Bone marrow (tissue), 2 donors: ENCODE measurements at places on chromosomes 12 and 14.

GRCh38 chr12:23211384-23212320 lies 586.7 kb downstream of the ETNK1 start:
- no peak for DNase-seq

- peak; percentile 2 for DNase-seq
Measured at GRCh38 chr12:24979329-24979728, 30.4 kb upstream of the BCAT1 start.

DNA sequence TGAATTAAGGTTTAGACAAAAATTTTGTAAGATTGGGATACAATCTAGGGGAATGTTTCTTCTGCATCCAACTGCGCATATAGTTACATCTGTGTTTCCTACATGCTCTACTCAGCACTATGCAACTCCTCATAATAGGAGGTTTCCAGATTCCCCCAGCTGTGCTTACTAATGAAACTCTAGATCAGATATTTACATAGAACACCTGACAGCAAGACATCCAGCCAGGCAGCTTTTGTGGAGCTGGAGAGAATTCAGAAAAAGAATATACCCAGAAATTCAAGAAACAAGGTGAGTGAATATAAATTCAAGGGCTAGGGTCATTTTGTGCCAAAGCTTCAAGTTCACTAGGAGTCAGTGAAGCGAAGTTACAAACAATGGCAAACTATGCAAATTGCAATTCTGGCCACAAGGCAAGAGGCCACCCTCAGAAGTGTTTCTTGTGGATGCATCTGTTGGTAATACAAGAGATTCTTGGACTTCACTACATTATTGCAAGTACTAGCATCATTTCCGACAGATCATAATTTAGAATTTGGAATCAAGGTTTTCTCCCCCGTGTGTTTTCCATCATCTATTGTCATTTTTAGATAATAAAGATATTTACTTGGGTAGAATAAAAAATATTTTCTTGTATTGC lies 341.2 kb upstream of the NAV3 start:
- no peak for DNase-seq

- DNase-seq: no peak
Measured at GRCh38 chr14:96934638-96935330, 137.6 kb downstream of the VRK1 start.

- no peak for DNase-seq
Measured at GRCh38 chr12:67623259-67623658, 25.3 kb upstream of the DYRK2 start.

- no peak for DNase-seq
Measured at GRCh38 chr12:123150275-123150743, 581 bp downstream of the PITPNM2 start.

- no peak for DNase-seq
Measured at GRCh38 chr12:26251600-26251999, 56.2 kb downstream of the SSPN start.

DNA sequence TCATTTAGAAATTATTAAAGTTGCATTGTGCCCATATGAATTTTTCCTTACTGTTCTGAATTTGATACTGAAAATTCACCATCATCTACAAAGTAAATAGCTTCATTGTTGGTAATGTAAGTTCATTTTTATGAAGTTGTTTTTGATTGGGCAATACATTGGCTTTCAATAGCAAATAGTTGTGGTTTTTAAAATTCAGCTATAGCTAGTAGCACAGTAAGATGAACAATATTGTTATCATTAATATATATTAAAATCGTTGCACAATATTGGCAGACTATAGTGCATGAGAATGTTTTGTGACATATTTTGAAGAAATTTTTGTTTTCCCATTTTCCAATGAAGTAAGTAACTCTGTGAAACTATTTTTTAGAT lies 575.0 kb downstream of the PRKD1 start:
- no peak for DNase-seq

- peak; percentile 61 for DNase-seq
Measured at GRCh38 chr14:81455390-81455789, 55.3 kb upstream of the STON2 start.

DNA sequence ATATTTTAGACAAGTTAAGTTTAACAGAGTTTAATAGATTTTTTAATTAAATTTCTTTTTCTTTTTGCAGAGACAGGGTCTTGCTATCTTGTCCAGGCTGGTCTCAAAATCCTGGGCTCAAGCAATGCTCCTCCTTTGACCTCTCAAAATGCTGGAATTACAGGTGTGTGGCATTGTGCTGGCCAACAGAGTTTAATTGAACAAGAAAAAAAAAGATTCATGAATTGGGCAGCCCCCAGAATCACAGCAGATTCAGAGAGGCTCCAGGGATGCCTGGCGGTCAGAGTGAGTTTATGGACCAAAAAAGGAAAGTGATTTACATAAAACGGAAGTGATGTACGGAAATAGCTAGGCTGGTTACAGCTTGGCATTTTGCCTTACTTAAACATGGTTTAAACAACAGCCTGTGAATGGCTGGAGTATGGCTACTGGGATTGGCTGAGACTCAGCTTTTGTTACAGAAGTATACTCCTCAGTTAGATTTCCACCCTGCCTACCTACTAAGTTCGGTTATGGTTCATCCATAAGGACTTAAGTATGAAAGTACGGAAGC lies 14.5 kb upstream of the TESPA1 start:
- peak; percentile 7 for DNase-seq

- DNase-seq: no peak
Measured at GRCh38 chr12:131147894-131148293, 194.2 kb downstream of the ADGRD1 start.

DNA sequence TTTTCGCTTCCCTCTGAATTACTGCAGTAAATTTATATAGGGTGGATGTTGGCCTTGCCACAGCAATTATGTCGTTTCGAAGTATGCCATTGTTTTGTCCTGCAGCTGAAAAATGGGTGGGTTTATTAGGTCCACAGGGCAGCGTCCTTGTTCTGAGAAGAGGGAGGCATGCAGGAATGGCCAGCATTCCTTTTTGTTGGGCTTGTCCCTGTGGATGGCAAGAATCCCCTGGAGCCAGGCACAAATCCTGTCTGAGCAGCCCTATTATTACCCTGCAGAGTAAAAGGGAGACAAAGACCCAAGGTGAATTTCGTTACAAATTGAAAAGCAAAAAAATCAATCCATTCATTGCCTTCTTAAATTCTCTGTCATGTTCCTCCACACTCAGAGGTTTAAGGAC lies 88.1 kb downstream of the CHST11 start:
- no peak for DNase-seq

DNA sequence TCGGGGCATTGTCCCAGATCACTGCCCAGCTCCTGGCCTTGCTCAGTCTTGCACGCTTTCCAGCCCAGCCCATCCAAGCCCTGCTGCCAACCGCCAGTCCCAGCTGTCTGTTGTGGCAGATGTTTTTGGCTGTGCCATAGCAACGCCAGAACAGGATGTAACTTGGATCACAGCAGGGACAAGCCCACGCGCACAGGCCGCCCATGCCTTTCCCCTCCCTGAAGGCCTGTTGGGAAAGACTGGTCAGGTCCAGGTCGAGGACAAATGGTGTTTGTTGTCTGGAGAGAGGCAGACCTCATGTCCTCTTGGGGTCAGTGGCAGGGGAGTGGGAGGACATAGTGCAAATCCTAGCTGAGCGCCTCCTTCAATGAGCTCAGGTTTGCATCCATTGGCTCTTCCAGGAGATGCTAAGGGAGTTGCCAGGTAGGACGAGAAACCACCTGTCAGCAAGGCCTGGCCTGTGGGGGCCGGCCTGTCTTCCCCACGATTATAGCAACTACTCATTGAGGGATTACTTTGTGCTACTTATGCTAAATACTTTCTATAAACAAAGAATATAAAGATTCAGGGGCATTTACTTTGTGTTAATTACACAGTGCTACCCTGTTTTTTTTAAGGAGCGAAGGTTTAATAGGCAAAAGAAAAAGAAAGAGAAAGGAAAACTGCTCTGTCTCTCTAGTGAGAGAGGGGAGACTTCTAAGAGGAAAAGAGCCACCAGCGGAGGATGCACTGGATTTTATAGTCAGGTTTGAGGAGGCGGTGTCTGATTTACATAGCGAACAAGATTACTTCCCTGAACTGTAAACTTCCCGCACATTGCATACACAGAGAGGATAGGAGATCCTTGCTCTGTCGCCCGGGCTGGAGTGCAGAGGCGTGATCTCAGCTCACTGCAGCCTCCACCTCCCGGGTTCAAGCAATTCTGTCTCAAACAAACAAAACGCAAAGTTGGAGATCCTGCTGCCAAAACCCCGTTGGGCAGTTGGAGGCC lies 42.8 kb upstream of the CORO1C start:
- peak; percentile 74 for DNase-seq

- no peak for DNase-seq
Measured at GRCh38 chr14:44866770-44867169, 95.0 kb downstream of the KLHL28 start.

GRCh38 chr12:3998968-3999792 lies 126.0 kb upstream of the PARP11 start:
- no peak for DNase-seq

- DNase-seq: no peak
Measured at GRCh38 chr12:88242939-88243338, 100.8 kb downstream of the TMTC3 start.

DNA sequence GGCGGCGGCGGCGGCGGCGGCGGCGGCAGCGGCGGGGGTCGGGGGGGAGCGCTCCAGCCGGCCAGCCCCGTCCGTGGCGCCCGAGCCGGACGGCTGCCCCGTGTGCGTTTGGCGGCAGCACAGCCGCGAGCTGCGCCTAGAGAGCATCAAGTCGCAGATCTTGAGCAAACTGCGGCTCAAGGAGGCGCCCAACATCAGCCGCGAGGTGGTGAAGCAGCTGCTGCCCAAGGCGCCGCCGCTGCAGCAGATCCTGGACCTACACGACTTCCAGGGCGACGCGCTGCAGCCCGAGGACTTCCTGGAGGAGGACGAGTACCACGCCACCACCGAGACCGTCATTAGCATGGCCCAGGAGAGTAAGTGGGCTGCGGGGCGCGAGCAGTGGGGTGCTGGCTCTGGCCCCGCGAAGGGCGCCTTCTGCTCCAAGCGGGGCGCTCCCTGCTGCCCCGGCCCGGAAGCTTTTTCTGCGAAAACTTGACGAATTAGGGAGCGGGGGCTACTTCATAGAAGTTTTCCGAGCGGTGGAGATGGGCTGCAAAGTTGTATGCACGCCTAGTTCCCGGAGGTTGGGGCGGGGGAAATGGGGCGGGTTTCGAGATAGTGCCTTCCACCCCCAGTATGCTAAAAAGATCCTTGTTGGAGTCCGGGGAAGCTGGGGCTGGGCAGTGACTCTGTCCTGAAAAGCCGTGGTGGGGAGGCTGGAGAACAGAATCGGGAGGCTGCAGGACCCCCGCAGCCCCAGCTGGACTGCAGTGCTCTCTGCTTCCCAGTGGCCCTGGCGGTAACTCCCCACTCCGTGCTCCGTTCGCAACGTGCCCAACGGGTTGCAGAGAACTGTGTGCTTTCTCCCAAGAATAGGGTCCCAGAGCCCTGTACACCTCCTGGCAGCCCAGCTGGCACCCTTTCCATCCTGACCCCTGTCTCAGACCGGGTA lies 751 bp downstream of the GDF11 start:
- DNase-seq: peak; percentile 4

DNA sequence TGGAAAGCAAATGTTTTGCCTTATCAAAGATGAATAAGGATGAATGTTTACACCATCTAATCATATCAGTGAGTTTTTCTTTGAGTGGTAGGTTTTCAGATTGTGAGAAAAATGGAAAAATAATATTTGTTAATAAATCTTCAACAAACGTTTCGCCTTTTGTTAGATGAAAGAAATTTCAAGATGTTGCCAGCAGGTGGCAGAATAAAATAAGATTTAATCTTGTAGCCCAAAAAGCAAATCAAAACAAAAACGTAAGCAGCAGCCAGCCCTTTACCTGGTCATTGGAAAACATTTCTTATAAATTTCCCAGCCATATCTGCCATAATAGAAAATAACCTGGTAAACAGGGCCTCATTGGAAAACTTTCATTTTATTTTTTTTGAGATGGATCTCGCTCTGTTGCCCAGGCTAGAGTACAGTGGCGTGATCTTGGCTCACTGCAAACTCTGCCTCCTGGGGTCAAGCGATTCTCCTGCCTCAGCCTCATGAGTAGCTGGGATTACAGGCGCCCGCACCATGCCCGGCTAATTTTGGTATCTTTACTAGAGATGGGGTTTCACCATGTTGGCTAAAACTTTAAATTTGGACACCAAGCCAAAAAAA lies 15.4 kb upstream of the TMEM120B start:
- DNase-seq: no peak

DNA sequence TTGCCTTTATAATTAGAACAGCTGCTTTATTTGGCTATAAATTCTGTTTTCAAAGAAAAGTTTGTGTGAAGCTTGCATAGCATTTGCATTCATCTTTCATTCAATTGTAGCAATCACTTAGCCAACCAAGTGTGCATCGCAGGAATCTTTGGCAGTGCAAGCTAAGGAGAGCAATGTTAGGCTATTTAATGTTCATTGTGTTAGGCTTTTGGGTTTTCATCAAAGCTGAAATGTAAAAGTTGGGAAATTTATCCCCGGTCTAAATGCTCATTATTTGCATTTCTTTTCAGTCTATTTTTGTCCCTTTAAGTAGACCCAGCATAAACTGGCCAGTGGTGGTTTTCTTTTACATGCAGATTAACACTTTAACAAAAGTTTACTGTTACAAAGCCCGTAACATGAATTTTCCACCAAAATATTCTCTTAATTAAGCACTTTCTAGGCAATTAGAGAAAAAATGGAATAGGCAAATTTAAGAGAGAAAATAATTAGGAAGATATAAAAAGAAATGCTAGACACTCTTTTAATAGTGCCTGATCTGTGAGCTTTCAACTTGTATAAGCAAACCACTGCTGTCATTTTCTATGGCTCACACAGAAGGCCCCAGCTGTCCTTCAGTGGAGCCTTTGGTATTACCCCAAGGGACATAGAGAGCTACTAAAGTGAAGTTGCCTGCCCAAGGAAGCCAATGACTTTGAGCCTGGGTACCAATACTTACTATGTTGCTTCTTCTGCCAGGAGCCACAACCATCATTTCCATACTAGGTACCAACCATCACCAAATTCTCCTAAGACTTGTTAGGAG lies 898.9 kb upstream of the SEL1L start:
- DNase-seq: no peak

GRCh38 chr12:105492591-105493545 lies 162.4 kb downstream of the C12orf75 start:
- DNase-seq: no peak

DNA sequence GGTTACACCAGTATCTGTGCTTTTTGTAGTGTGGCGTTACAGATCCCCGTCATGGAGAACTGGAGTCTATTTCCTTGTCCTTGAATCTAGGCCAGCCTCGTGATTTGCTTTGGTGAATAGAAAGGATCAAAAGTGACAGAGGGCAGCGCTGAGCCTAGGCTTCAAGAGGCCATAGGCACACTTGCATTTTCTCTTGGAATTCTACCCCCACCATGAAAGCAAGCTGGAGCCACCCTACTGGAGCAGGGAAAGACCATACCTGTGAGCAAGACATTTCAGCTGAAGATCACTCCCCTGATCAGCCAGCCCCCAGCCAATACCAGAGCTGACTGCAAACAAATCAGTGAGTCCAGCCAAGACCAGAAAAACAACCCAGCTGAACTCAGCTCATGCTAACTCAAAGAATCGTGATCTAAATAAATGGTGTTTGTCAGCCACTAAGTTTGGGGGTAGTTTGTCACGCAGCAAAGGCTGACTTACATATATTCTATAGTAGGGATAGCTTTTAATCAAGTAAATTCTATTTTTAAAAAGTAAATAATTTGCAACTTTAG lies 521.9 kb upstream of the TBX3 start:
- no peak for DNase-seq
